ENCODE measurements at places on chromosomes 1 and 21.

DNA sequence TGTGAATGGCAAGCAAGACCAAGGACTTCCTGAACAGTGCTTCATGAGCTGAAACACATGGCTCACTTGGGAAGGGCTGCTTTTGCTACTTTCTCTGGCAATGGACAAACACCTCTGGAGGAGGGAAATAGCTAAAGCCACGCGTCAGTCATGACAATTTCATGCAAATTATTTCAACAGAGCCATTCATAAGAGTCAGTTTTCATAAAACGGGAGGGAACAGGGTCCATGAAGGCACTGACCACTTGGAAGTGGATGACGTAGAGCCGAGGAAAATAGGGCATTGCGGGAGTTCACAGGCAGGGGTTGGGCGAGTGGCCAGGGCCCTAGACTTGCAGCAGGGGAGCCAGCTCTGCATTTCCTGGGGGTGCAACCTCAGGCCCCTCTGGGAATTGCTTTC lies 43.9 kb downstream of the SDC3 start:
- DNase-seq = no peak

- no peak for DNase-seq
These were observed 4.1 kb downstream of the CD84 start for GRCh38 chr1:160575112-160575664.

DNA sequence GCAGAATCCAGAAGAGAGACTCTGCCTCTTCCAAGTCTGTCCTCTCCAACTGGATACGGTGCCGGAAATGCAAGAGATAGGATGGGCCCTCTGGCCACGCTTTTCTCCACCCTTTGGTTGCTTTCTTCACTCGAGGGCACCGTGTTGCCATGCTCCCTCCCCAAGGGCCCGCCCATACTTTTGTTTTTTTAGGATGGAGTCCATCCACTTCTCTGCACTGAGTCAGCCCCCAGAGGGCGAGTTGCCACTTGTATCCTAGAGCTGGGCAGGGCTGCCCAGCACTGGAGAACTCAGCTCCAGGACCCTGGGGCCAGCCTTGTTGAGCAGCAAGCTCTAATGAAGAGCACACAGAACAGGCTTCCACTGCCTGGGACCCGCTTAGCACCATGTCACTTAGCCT lies 25.5 kb downstream of the IFNGR2 start:
- no peak for DNase-seq

DNA sequence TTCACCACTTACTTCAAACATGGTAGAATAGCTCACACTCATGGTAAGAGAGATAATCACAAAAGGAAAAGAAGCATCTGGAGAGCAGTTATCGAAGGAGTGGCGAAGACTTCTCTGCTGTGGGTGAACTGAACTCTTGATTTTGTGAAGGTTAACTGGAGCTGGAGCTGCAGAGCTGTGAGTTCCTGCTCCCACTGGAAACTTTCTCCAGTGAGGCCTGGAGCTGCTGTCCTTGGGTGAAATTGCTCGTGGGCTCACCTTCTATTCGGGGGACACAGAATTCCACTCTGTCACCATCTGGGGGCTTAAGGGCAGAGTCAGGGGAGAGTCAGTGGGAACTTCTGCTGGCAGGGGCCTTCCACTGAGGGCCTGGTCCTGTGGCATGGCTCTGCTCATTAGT lies 45.9 kb downstream of the MAB21L3 start:
- DNase-seq = no peak

DNA sequence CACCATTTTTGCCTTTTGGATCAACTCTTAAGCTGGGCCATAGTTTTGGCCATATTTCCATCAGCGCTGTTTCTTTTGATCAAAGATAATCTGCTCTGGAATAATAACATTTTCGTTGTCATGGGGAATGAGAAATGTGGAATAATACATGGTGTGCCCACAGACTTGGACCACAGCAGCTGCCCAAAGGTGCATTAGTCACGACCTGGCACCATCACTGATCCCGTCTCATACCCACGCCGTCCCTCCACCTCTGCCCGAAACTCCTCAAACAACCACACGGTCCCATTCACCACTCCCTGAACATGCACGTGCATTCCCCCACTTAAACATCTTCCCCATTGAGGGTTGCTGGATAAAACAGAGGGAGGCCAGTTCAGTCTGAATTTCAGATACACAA lies 76.9 kb downstream of the SLC66A1 start:
- DNase-seq = no peak

- DNase-seq = no peak
These were observed 21.9 kb downstream of the DISP3 start for GRCh38 chr1:11500881-11501280.

DNA sequence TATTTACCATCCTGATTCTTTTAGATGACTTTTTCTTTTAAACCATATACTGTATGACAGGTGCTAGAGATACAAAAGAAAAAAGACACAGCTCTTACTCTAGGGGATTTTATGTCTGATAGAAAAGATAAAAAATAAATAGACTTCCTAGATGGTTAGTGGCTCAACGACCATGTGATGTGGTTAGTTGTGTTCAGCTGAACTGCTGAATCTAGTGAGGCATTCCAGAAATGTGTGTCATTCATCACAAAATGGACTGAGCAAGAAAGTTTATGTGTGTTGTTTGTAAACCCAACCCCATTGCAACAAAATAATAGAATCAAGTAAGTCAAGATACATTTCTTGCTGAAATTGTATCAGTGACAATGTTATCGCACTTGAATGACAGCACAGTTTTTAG lies 205.8 kb upstream of the LYPLAL1 start:
- DNase-seq = no peak

DNA sequence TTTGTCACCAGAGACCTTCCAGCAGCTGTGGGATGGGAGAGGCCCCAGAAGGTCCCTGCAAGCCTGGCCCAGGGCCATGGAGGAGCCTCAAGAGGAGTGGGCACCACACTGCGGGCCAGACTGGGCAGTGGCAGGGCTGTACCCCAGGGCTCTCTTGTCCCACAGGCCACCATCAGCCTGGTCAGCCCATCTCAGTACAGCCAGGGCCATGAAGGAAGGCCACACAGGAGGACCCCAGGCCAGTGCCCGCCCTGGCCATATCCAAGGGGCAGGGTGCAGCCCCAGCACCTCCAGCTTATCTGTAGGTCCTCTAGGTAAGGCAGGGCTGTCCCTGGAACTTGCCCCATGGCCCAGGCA lies 3.1 kb upstream of the GNB1 start:
- no peak for DNase-seq

DNA sequence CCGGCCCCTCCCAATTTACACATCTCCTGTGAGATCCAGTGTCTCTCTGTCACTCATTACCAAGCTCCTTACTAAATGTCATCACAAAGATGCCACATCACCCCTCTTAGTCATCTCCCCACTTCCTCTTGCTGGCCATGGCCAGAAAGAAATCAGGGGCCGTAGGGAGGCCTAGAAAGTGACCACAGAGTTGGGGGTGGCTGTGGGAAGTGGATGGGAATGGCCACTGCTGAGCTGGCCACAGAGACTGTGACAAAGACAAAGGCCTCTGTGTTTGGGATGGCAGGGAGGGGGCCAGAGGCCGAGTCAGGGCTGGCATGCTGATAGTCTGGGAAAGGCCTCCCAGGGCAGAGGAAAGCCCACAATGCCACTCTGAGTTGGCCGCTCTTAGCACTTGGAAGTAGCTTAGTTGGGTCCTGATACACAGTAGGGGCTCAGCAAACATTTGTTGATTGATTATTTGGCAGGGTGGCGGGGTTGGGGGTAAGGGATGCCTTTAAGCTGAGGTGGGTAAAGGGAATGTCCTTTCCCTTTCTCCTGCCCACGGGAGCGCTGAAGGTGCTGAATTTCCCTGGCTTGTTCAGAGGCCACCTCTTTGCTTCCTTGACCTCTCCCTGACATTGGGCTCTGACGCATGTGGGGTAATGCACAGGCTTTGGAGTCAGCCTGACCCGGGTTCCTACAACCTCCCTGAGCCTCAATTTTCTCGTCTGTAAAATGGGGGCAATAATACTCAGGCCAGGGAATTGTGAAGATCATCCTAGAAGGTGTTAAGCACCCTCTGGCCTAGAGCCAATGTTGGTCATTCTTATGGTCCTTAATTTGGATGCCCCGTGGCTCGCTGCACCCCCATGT lies 13.2 kb downstream of the NAV1 start:
- no peak for DNase-seq

GRCh38 chr1:195828325-195828724 lies 779.9 kb downstream of the KCNT2 start:
- DNase-seq = no peak

DNA sequence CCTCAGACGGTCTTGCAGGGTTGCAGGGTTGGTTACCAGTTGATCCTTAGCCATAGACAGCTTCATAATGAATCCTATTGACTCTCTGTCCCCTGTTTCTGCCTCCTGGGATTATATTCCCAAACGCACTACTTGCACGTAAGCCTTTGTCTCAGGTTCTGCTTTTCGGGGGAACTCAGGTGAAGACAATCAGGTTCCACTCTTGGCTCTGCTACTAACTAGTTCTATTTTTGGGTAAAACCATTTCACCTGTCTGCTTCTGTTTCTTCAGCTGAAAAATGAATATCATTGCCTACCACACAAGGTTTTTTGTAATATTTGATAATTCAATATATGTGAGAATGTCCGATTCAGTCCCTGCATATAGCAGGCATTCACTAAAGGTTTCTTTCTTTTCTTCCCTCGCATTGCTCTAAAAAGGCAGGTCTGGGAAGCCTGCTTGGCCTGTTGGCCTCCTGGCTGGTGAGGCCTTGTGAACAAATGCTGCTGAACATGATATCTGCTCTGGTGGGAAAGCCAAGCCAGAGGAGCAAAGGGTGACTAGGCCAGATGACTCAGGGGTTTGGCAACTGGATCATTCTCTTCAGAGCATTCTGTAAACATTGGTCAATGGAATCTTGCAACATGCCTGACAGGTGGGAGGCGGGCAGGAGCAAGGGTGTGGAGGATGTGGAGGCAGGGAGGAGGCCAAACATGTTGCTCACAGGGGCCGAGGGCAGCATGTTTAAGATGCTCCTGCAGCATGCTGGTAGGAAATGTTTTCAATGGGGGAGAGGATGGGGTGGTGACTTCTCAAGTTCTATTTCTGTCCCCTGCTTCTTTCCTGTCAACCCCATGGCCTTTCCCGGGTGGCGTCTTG lies 23.8 kb downstream of the IER5 start:
- no peak for DNase-seq

DNA sequence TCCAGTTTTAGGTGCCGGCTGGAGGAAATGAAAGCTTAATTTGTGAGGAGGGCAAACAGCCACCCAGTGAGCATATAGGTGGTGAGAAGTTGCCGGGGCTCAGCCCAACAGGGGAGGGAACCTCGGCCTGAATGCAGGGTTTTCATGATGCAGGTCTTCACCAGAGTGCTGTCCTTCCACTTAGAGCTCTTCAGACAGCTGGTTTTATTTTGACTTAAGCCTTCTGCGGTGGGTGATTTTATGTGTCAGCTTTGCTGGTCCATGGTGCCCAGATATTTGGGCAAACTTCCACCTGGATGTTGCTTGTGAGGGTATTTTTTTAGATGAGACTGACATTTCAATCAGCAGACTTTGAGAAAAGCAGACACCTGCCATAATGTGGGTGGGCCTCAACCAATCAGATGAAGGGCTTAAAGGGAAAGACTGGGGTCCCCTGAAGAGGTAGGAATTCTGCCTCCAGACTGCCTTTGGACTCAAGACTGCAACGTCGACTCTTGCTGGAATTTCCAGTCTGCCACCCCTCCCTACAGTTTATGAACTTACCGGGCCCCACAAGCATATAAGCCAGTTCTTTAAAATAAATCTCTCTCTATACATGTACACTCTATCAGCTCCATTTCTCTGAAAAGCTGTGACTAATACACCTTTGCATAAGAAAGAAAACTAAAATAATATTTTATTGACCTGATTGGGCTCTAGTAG lies 72.8 kb downstream of the RHOU start:
- no peak for DNase-seq

DNA sequence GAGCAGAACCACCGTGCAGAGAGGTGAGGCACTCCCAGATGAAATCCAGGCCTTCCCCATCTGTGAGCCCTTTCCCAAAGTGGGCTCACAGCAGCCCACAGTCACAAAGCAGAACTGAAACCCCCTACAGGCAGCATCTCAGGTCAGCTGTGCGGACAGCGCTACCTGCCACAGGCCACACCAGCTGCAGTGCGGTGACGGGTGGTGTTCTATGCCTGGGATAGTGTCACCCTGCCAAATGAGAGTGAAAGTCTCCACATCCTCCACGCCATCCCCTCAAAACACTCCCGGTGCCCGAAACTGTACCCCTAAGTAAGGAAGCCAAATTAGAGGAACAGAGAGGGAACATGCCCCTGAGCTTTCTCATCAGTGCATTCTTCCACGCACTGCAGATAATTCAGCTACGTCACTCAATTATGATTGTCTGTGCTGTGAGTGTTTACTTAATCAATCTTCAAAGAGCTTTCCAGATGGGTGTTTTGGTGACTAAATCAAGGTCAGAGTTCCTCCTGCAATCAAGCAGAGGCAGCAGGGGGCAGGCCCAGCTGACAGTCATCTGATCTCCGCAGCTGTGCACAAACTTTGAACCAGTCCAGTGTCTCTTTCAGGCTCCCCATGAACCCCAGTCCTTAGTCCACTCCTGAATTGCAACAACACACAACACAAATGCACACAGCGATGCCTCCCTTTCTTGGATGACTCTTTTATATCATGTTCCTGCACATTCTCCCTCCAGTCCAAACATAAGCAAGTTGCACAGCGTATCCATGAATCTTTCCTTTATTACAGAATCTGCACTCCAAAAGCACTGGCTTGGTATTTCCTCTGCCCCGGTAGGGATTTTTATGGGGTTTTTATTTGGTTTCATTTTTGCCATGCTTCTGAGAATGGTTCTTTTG lies 150.0 kb downstream of the TOMM20 start:
- DNase-seq = peak; percentile 33

DNA sequence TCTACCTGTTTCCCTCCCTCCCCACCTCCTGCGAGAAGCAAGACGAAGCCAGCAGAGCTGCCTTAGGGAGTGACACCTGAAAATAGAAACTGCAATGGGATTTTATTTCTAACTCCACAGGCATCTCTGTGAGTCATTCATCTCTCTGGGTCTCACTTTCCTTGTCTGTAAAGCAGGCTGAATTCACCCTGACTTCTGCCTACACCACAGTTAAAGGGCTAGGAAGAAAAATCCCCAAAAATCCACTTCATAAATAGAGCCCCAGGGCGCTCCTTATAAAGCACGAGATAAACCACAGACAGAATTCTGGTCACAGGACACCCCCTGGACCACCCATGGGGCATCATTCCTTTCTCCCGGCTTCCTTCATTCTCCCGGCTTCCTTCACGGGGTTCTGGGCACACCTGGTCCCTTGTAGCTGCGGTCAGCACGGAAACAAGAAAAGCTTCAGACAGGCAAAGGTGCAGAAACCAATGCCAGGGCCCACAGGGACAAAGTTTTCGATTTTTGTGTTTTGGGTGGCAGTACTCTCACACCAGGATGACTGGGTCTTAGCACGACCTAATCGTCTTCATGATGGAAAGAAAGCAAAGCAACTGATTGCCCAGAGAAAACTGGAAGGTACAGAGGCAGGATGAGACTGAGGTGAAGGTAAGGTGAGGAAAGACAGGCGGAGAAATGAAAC lies 2.8 kb upstream of the H6PD start:
- no peak for DNase-seq

GRCh38 chr1:116064616-116065015 lies 46.6 kb upstream of the MAB21L3 start:
- DNase-seq = no peak
